ENCODE measurements at places on chromosomes 5 and 9.

GRCh38 chr9:25003686-25004085, 458.0 kb upstream of the IZUMO3 start:
- DNase-seq, result no peak

- DNase-seq, result no peak
These were observed 127.9 kb downstream of the NNT start for GRCh38 chr5:43730832-43731342.

- no peak for DNase-seq
These were observed 2074.9 kb upstream of the C9orf72 start for GRCh38 chr9:29648132-29648531.

DNA sequence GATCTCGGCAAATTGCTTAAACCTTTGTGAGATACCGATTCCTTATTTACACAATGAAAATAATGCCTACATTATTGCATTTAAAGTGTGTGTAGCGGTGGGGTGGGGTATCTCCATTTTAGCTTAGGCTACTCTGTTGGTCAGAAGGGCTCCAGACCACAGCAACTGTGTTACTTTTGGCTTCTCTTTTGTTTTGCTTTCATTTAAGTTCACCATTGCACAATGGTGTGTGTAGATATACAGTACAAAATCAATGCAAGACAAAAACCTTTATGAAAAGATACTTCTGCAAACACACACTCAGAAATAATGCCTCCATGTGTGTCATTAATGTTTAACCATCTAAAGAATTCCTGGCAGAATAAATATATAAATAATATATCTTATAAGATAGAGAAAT, 279.4 kb downstream of the FBXL17 start:
- DNase-seq, result no peak

DNA sequence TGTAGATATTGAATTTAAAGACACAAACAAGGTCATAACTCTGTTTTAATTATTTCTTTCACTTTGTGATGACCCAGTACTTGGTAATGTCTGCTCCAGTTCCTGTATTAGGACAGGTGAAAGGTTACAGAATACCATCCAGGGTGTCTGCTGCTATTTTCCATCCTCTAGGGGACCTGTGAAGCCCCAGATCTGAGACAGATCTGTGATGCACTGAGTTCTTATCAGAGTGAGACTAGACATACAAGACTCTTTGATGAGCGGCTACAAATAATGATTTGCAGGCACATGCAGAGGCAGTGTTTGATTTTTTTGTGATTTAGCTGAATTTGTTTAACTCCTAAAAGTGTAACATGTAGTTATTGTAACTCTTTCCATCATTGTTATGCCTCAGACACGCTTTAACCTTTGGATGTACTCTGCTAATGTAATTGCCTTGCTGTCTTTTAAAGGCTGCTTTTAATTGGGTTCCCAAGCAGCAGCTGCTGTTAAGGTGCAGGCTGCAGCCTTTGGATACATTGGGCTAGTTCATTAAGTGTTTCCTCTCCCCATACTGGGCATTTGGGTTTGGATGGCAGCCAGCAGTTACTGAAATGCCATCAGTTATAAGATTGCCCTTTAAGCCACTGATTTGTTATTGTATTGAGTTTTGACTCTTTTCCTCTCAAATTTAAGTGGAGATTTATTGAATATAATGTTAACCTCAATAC, 63.3 kb downstream of the RASGRF2 start:
- no peak for DNase-seq

DNA sequence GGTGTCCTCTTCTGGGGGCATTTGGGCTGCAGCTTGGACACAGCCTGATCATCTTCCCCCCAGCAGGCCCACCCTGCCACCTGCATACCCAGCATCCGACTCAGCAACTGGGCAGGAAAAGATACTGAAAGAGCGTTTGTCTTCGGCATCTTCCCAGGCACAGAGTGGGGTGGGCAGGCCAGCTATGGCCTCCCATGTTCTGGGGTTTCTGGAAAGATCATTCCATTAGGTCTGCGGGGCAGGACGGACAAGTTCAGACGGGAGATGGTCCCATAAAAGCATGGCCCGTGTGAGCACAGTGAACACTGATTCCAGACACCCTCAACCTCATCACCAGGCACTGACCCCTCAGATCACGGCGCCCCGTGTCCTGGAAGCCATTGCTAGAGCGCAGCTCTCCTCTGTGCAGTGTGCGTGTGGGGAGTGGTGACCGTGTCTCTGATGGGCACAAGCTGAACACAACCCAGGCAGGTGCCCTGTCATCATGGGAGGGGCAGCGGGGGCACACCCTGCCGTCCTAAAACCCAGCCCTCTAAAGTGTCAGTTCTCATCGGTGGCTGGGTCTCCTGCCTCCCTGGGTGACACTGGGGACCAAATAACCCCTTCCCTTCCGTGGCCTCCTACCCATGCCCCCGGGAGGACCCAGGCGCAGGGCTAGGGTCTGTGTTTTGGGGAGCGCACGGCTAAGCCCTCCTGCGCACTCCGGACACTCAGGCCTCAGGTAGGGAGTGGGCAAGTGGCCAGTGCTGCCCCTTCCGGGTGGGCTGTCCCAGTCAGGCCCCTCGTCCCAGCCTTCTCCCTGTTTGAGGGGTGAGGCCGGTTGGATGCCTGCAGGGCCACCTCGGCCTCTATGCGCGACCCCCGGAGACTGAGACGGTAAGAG, 13.2 kb upstream of the TMEM250 start:
- no peak for DNase-seq

DNA sequence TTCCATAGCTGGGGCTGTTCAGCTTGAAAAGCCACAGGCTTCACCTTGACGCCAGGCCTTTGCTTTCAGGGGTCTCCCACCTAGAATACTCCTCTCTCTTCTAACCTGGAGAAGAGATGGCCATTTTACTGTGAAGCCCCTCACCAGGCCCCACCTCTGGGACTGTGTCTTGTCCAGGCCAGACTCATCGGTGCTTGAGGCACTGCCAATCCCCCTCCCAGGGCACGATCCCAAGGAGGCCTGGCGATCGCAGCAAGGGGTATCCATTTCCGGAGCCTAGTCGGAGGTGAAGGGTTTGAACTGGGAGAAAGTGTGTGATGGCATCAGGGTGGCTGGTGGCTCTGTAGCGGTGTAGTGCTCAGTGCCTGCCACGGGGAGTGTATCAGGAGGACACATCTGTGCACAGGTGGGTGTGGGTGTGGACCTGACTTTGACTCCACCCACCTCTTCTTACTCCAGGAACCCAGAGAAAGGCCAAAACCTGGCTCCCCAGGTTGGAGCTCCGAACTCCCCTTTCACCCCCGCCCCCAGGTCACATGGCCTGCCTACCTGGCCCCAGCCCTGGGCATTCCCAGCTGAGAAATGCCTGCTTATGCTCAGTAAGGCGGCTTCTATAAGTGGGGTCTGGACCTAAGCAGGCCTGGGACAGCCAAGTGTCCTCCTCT, 27.4 kb upstream of the ENHO start:
- DNase-seq, result no peak

- no peak for DNase-seq
These were observed 853.3 kb downstream of the TLE1 start for GRCh38 chr9:80836013-80836412.

DNA sequence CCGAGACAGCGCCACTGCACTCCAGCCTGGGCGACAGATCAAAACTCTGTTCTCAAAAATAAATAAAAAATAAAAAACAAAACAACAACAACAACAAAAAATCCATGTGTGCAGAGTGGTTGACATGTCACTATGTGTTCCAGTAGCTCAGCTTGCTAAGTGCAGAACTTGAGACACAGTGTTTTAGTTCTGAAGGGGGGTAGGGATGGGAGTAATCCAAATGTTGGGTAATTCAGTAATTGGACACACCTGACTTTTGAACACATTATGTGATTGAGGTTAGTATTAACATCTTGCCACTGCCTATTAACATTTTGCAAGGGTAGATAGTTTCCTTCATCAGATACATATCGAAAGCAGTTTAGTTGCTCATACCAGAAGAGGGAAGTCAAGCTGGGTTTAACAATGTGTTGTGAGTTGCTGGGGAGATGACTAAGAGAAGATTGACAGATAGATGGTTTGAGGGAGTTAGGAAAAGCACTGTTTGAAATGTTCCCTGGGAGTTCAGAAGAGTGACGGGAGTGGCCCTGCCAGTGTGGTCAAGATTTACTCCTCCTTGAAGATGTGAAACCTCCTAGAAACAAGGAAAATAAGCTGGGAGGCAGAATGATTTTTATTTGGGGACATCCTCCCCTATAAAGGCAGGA, 928 bp downstream of the HACD4 start:
- DNase-seq, result no peak

Measured in NCI-H1436 (cell line).